ENCODE measurements at places on chromosomes 5 and 9.

DNA sequence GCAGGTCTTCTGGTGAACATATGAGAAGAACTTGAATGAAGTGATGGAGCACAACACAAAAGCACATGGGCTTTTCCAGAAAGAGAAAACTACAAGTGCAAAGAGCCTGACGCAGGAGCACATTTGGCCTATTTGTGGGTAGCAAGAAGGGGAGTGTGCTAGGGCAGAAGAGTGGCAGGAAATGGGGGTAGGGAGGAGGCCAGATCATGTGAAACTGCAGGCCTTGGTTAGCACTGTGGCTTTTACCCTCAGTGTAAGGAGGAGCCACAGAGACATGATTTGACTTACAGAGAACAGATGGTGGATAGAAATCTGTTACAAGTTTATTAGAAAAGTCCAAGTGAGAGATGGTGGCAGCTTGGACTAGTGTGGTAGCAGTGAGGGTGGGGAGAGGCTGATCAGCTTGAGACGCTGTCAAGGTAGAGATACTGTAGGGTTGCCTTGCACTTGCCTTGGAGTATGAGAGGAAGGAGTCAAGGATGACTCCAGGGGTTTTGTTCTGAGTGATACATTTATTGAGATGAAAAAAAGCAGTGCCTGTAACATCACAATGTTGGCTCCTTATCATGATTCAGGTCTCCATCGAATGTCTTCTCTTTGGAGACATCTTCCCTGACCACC, 126.7 kb downstream of the PPP2R2B start:
- no peak for DNase-seq

- no peak for DNase-seq
Measured at GRCh38 chr9:87184956-87185642, 237.8 kb upstream of the GAS1 start.

GRCh38 chr5:87946271-87946670, 322.4 kb downstream of the TMEM161B start:
- DNase-seq, result no peak

GRCh38 chr5:143921525-143922311, 109.8 kb downstream of the HMHB1 start:
- no peak for DNase-seq

GRCh38 chr9:102124465-102124864, 386.0 kb upstream of the GRIN3A start:
- DNase-seq, result no peak

GRCh38 chr9:113361304-113362018, 12.1 kb downstream of the BSPRY start:
- no peak for DNase-seq

GRCh38 chr9:114779352-114779845, 26.4 kb downstream of the TNFSF15 start:
- no peak for DNase-seq

DNA sequence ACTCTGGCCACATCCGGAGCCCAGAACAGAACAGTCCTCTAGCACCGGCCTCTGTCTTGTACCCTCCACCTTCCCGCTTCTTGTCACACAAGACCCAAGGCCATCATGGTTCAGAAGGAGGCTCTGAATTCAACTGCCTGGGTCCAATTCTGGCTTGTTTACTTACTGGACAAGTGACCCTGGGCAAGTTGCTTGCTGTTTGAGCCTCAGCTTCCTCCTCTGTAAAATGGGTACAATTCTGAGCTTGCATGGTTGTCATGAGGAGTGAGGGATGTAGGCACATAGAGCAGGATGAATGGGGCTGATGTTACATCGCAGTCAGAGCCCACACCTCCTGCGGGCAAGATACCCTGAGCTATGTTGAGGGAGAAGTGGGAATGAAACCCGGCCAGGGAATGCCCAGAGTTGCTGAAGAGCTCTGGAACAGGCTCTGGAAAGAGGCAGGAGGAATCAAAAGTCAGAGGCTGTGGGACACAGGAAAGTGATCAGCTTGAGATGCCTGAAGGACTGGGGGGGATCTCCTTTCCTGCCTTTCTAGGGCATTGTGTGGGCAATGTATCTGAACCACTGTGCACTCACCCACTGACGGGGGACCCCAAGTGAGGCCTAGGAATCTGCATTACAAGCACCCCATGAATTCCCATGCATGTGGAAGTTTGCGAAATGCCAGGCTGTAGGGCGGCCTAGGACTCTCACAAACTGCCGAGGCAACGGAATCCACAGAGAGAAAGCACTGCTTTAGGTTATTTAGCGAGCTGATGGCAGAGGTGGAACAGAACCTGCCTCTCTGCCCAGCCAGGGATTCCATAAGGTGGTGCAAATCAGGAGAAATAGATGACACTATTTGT, 29.4 kb upstream of the IL17B start:
- no peak for DNase-seq

- no peak for DNase-seq
Measured at GRCh38 chr5:105639068-105639467, 2031.7 kb downstream of the EFNA5 start.

DNA sequence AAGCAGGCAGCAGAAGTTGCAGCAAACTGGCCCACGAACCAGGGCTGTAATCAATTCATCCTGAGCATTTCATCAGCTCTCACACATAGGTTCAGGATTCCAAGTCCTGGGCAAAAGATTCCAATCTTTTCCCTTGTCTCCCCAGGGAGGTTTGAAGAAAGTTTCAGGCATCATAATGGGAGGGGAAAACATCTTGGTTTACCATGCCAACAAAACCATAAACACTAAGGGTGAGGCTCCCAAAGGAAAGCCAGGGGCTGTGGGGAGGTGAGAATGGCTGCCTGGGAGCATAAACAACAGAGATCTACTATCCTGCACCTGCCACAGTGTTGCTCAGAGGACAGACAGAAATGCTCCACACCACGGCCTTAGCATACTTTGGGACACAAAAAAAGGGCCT, 94.6 kb downstream of the SH3TC2 start:
- DNase-seq, result no peak

DNA sequence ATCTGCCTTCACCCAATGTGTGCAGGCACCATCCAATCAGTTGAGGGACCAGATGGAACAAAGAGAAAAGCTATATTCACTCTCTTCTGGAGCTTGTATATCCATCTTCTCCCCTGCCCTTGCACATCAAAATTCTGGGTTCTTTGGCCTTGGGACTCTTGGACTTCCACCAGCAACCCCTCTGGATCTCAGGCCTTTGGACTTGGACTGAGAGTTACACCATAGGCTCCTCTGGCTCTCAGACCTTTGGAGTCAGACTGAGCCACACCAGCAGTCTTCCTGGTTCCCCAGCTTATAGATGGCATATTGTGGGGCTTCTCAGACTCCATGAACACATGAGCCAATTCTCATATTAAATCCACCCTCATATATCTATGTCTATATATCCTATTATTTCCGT, 73.1 kb downstream of the TSSK1B start:
- no peak for DNase-seq

GRCh38 chr5:102747386-102748166, 7.5 kb upstream of the PAM start:
- DNase-seq, result no peak

DNA sequence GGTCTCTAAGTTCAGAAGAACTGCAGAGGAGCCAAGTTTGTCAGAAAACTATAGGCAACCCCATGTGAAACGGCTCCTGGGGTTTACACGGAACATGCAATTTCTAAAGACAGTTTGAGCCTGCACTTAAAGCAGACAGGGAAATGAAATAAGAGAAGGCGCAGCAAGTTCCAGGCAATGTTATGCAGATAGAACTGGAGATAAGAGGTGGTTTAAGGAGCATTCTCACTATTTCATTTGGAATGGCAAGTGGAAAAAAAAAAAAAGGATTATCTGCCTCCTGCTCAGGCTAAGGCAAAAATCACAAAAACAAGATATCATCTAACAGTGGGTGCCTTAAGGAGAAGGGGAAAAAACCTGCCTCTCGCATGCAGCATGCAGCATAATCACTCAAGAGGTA, 2252.4 kb downstream of the MAT2B start:
- DNase-seq, result no peak

DNA sequence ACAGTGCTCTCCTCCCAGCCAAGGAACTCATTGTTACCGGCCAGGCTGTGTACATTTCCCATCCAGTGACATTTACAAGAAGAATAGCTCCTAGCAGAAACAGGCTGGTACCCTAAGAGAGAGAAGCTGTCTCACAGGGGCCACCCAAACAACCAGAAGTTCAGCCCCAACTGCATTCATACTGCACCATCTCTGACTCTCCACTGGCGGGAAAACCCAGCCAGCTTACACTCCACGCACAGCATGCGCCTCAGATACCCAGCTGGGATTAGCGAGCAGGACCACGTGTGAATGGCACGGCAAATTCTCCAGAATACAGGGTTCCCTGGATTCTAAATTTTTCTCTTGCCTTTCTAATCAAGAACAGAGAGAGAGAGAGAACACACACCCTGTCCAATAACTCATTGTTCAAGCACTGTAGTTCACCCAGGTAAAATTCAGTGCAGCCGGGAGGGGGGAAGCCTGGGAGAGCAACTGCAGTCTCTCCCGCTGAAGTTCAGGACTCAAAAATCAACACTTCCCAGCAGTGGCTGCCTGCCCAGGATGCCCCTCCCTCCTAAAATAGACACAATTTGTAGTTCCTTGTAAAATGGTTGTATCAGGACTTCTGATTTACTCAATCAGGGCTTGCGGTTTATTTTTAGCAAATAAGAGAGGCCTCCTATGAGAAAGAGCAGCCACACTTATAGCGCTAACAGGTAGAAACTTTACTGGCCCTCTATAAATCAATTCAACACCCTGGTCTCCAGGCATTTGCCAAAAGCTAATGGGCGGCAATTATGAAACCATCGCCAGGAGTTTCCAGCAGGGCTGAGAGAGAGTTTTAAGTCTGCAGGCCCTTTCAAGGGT, 2.2 kb downstream of the COL23A1 start:
- no peak for DNase-seq

DNA sequence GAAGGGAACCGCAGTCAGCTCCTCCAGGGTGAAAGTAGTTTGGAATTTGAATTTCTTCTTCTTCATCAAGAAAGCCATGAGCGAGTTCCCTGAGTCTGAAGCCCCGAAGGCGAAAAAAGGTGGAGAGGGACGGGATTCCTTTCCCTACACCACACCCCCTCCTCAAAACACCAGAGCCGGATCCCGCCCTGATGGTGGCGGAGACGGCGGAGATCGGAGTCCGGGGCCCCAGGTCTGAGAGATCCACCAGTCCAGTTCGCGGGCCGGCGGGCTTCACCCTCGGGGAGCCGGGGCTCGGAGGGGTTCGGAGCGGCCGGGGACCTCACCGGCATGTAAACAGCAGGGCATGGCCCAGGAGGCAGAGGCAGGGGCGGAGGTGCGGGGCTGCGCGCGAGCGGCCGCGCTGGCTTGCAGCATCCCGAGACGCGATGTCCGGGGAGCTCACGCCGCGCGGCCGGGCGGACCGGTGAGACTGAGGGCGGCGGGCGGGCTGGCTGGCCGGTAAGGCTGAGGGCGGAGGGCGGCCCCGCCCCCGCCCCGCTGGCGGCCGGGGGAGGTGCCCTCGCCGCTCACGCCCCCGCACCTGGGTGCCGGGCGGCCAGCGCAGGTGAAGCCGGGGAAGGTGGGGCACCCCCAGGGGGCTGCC, 606 bp downstream of the EEIG1 start:
- DNase-seq, result no peak

DNA sequence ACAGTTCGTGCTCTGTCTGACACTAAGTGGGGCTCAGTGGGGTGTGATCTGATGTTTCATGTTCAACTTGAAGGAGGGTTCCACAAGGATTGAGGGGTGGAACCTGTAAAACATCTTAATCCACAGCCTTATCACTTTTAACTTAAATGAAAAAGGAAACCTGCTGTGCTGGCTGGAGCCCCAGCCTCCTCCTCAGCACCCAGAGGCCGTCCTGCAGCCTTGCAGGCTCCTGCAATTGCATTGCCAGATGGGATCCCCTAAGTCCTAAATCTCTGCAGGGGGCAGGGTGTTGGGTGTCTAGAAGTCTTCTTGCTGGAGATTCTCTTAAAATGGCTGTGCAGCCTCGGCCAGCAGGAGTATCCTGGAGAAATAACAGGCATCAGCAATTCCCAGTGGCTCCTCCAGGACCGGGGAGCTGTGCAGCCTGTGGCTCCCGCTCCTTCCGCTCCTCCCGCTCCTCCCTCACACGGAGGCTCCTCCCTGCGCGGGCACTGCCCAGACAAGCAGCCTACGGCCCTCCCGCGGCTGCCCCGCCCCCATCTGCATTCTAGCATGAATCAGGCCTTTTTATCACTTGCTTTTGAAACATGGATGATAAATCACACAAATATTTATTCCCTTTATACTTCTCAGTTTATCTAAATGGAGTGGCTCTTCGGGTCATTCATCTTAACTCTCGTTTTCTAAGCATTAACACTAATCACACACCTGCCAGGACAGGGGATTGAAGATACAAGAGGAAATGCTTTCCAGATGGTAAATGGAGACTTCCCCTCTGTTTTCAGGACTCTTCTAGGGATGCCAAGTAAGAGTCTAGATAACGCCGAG, 131.0 kb downstream of the ADAMTS16 start:
- peak; percentile 30 for DNase-seq

GRCh38 chr9:21549251-21549765, 67.2 kb upstream of the IFNE start:
- DNase-seq, result no peak

DNA sequence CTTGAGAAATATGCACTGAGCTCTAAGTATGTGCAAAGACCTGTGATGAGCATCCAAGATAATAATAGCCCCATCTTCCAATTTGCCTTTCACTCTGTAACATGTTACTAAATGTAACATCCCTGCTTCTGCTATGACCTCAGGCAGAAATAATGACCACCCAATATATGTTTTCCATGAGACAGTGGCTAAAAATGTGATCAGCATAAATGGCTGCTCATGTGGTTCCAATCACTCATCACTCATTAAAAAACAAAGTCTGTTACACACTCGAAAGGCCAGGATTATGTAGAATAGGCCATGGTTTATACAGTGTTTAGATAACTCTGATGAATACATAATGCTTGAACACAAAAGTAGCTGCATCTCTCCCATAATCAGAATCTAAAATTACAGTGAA, 71.4 kb upstream of the MOCS2 start:
- DNase-seq, result no peak

DNA sequence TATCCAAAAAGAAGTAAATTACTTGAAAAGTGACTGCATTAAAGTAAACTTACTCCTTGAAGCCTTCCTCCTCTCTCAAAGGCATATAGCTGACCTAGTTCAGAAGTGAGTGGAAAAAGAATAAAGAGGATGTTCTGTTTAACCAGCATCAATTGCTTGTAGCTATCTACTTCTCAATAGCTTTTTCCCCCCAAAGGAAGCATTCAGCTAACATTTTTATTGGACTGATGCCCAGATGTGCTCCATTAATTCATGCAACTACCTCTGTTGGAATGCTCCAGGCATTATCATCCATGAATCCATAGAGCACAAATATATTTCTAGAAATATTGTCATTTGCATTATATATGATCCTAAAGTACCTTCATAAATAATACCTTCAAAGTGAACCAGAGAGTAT, 132.8 kb downstream of the RASEF start:
- DNase-seq, result no peak

DNA sequence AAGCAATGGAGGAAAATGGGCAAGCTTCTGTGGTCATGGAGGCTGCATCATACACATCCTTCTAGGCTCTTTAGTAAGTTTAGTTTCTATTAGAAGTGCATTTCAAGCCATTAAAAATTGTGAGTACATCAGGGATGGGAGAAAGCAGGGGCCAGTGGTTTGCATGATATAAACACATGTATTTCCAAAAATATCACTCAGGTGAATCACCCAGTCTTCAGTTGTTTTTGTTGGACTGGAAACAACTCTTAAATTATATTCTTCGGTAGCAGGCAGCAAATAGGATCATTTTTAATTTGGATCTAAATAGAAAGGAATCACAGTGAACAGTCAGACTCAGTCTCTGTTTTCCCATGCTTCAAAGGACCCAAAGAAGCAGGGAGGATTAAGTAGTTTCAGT, 657.9 kb downstream of the TLR4 start:
- no peak for DNase-seq
